ENCODE measurements at places on chromosomes 4 and X.

DNA sequence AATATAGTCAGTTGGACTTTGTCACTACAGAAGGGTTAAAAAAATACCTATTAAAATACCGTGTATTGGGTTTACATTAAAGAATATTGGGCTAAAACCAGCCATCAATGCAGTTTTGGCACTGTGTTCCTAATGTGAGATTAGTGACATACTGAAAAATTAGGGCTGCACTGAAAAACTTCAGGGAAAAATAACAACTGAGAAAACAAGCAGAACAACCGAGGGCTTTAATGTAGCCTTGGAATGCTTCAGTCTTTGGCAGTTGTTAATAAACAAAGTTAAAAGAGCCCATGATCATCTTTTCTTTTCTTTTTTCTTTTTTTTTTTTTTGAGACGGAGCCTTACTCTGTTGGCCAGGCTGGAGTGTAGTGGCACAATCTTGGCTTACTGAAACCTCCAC is 12.4 kb downstream of the STAG2 start:
- no peak for DNase-seq

DNA sequence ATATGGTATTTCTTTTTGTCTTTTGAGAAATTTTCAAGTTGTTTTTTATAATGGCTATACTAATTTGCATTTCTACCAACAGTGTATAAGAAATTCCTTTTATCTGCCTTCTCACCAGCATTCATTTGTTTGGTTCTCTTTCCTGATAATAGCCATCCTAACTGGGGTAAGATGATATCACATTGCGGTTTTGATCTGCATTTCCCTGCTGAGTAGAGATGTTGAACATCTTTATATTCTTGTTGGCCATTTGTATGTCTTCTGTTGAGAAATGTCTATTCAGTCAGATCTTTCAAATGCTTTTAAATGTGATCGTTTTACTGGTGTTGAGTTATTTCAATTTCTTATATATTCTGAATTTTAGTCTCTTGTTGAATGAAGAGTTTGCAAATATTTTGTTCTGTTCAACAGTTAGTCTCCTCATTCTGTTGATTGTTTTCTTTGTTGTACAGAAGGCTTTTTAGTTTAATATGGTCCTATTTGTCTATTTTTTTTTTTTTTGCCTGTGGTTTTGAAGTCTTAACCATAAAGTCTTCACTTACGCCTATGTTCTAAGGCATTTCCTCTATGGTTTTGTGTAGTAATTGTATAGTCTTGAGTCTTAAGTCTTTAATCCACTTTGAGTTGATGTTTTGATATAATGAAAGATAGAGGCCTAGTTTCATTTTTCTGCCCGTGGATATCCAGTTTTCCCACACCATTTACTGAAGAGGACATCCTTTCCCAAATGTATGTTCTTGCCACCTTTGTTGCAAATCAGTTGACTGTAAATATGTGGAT is 1566.9 kb downstream of the STIM2 start:
- no peak for DNase-seq

DNA sequence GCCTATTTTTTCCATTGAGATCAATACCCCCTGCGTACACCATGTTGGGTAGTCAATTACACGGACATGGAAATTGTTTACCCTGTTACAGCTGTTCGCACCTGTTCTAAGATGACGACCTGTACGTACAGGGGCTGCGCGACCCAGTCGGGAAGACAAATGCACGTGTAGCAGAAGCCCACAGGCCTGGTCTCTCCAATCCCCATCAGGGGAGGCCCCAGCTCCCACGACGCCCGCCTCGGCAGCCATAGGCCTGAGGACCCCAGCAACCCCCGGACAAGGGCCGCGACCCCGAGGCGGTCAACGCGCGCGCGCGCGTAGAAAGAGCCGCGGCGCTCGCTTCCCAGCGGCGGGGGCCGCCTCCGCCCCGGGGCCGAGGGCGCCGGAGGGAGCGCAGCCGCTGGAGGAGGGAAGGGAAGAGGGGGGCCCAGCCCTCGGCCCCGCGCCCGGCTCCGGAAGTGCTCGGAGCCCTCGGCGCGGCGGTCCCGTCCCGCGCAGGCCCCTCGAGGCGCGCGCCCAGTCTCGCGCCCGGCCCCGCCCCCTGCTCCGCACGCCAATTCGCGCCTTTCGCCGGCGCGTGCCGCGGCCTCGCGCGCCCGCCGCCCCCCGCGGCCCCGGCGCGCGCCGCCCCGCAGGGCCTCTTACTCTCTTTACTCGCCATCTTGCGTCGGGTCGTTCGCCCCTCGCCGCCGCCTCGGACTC is 618 bp downstream of the RBBP7 start:
- DNase-seq, result peak; percentile 58

GRCh38 chr4:184715526-184715925 is 18.4 kb downstream of the CENPU start:
- no peak for DNase-seq

DNA sequence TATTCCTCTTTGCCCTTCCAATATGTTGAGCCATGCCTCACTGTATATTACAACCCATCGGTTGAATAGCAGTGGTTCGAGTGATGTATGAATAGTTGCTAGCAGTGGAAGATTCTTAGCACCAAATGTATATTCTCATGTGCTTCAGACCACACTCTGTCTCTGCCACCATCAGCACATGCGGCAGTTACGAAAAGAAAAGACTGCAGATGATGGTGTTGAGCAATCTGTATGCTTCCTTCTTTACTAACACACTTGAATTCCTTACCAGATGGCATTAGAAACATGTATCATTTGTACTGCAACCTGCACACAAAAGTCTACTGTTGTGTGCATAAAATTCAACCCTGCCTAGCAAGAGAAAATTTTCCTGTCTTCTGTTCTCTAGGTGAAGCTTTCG is 214.6 kb downstream of the ENOX2 start:
- DNase-seq, result no peak

DNA sequence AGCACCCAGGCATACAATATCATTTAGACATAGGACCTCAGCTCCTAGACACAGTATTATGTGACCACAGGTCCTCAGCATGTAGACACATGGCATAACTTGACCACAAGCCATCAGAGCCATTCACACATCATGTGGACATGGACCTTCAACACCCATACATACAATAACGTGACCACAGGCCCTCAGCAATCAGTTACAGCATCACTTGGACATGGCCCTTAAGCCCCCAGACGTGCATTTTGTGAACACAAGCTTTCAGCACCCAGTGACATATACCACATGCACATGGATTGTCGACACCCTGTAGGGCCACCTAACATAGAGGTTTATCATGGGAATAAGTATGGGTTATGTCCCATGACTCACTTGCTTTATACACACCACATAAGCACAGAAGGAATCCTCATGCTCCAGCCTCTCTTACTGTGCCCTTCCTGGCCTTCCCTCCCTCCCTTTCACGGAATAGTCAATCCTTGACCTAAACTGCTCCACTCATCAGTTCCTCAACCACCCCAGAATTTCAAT is 1.9 kb downstream of the TSPYL2 start:
- DNase-seq, result no peak
